ENCODE measurements at places on chromosomes 1 and 21. TPM values are rescaled to one million over a fixed set of nuclear protein-coding genes. Genes with fewer than 3 reads are reported as not detected.
A peak's percentile ranks its signal among the peaks of the same experiment; 100 is the strongest.

DNA sequence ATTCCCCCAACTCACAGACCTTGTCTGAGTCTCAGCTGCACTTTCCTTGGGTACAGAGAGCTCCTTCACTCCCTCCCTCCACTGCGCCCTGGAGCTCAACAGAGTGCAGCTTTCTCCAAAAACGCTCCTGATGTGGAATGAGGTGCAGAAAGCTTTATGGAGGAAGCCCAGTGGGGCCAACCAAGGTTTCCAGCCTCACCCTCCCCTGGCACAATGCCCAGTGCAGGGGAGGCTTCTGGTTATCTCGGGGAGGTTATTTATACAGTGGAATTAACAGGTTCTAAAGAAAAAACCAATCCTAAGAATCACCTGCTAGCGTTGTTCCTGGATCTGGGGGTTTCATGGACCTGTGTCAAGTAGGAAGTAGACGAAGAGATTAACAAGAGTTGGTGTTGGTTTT lies at the start of gene ITLN1:
Gene ITLN1, minus strand, starts transcription at position 139 of the 400 bp plus-strand sequence. CDS start 303 bp downstream, outside the sequence.
- DNase-seq, result no peak

GRCh38 chr1:21823206-21823979 lies 11.3 kb downstream of the LDLRAD2 start:
- DNase-seq, result peak; percentile 51

GRCh38 chr1:24483441-24483840 lies 19.2 kb upstream of the RCAN3 start:
- DNase-seq, result no peak

- DNase-seq, result no peak
Measured at GRCh38 chr21:28325618-28326017, 667.1 kb downstream of the LTN1 start.

DNA sequence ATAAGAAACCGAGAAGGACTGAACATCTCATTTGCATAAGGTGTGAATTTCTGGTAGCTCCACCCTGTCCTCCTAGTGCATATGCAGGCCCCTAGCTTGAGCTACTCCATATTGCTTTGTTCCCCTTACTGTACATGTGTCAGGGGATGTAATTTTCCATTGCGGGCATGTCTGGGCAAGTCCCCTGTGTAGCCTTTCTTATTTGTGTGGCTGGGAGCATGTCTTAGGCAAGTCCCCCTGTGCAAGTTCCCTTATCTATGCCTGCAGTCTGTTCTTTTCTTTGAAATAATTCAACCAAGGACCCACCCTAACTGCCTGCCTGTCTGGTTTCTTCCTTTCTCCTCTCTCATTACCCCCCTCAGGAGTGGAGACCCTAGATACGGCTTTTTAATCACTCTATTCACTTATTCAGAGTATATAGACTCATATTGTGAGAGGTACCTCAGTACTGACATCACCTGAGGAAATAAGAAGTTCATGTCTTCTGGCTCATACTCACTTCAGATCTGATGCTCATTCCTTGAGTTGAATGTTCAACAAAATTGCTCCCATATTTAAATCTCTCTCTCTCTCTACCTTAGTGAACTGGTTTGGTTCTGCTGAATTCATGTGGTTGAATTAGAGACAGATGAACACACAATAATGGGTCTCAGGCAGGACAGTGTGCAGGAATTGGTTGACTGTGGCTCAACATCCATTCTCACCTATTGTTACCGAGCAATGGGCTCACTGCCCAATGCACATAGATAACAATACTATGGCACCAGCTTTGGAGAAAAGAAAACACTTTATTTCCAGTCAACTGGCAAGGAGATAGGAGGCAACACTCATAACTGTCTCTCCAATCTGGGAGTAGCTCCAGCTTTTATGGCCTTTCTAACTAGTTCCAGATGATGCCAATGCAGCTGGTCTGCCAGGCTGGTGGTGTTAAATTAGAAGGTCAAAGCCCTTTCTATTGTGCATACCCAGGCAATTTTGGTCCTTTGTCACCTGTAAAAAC lies 27.9 kb upstream of the NPL start:
- no peak for DNase-seq

GRCh38 chr1:32330558-32331151 lies 5.4 kb downstream of the MARCKSL1 start:
- no peak for DNase-seq

The DYRK3 gene
- 4.0 TPM for total RNA-seq

The GCLM gene
- 40.7 TPM for total RNA-seq

The SYT11 gene
- total RNA-seq, result 0.78 TPM
